ENCODE measurements at places on chromosomes 1 and 21. TPM values are rescaled to one million over a fixed set of nuclear protein-coding genes. Genes with fewer than 3 reads are reported as not detected.

Gene ELAPOR1
- polyA plus RNA-seq: 0.21 TPM

Gene TIPRL
- 31.3 TPM for polyA plus RNA-seq

Gene DCDC2B
- not detected for polyA plus RNA-seq

Gene CYP4A11
- not detected for polyA plus RNA-seq

Gene AKNAD1
- polyA plus RNA-seq: 6.9 TPM

Gene FBLIM1
- polyA plus RNA-seq: 185 TPM

Gene CLK2
- polyA plus RNA-seq: 42.1 TPM

Gene PTBP2
- 9.5 TPM for polyA plus RNA-seq

Gene AKT3
- 2.9 TPM for polyA plus RNA-seq

Gene CFAP57
- 0.24 TPM for polyA plus RNA-seq

Gene RXFP4
- polyA plus RNA-seq: not detected

Gene KCNA10
- polyA plus RNA-seq: not detected

Gene CORT
- polyA plus RNA-seq: not detected

Gene ZMYND12
- polyA plus RNA-seq: 0.31 TPM

Gene OR2T10
- polyA plus RNA-seq: not detected

Gene CRYAA
- polyA plus RNA-seq: not detected

Gene MAP7D1
- polyA plus RNA-seq: 84.4 TPM

Gene CHIA
- polyA plus RNA-seq: not detected

Gene LCE2B
- 0.83 TPM for polyA plus RNA-seq

Gene A3GALT2
- polyA plus RNA-seq: not detected

Gene IRF6
- polyA plus RNA-seq: 476 TPM

Gene FAM177B
- not detected for polyA plus RNA-seq

Gene FCAMR
- not detected for polyA plus RNA-seq

Gene FGR
- 0.17 TPM for polyA plus RNA-seq

Gene EPHA8
- polyA plus RNA-seq: 1.0 TPM

Gene SLC16A1
- 242 TPM for polyA plus RNA-seq

Gene SMIM1
- 0.79 TPM for polyA plus RNA-seq

Gene SNAPIN
- 49.4 TPM for polyA plus RNA-seq

Gene ANGPTL7
- polyA plus RNA-seq: not detected

Gene COL8A2
- polyA plus RNA-seq: 0.23 TPM

Gene SIK1
- polyA plus RNA-seq: 49.6 TPM

Gene ADAMTSL4
- 22.8 TPM for polyA plus RNA-seq

Gene PROK1
- not detected for polyA plus RNA-seq

Gene OR2L2
- 0.03 TPM for polyA plus RNA-seq

Gene SAMSN1
- not detected for polyA plus RNA-seq

Gene HPDL
- polyA plus RNA-seq: 0.14 TPM

Gene RNU1-1
- polyA plus RNA-seq: not detected

Gene ERVH48-1
- polyA plus RNA-seq: 0.03 TPM

Gene PGLYRP3
- 1.9 TPM for polyA plus RNA-seq

Gene RGS8
- polyA plus RNA-seq: not detected

Gene RUNX3
- not detected for polyA plus RNA-seq

Gene PTAFR
- 18.6 TPM for polyA plus RNA-seq

Gene KIRREL1
- 18.3 TPM for polyA plus RNA-seq

Gene NR1I3
- polyA plus RNA-seq: not detected

Gene PRAMEF33
- not detected for polyA plus RNA-seq

Gene ANGEL2
- 17.2 TPM for polyA plus RNA-seq

Gene OR2G6
- not detected for polyA plus RNA-seq
